ENCODE measurements at places on chromosomes 6 and 20. TPM values are rescaled to one million over a fixed set of nuclear protein-coding genes. Genes with fewer than 3 reads are reported as not detected.

Gene OLIG3
- not detected for total RNA-seq

- peaks cover 49% of the 10 kb centered on the region for H3K4me1 ChIP-seq
- peak overlapping the region; percentile 92 for H3K27ac ChIP-seq
- peak; percentile 83 for DNase-seq
These were observed 114.6 kb upstream of the RIPOR2 start for GRCh38 chr6:25050356-25050755.

DNA sequence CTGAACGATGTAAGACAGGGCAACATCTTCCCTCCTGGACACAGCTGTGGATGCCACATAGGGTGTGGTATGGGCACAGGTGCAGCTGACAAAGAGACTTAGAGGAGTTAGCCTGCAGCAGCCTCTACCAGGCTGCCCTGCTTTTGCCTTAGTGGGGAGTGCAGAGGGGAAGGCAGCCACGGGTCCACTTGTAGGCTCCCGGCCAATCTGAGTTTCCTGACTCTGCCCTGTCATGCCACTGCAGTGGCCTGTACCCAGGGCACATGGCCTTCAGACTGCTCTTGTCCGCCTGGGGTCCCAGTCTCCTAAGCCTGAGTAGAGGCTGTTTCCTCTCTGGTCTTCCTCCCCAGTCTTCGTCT, 17.1 kb upstream of the CST9L start:
- DNase-seq = no peak
- peaks cover 7% of the 10 kb centered on the region for H3K27me3 ChIP-seq
- no peaks in the 10 kb centered on the region for H3K4me1 ChIP-seq
- H3K36me3 ChIP-seq = no peaks in the 10 kb centered on the region

- no peaks in the 10 kb centered on the region for H3K36me3 ChIP-seq
- peaks cover 3% of the 10 kb centered on the region for H3K27me3 ChIP-seq
- no peak overlapping the region for H3K4me3 ChIP-seq
- no peak for DNase-seq
- no peaks in the 10 kb centered on the region for H3K4me1 ChIP-seq
These were observed 24.7 kb upstream of the CD2AP start for GRCh38 chr6:47452899-47453298.

DNA sequence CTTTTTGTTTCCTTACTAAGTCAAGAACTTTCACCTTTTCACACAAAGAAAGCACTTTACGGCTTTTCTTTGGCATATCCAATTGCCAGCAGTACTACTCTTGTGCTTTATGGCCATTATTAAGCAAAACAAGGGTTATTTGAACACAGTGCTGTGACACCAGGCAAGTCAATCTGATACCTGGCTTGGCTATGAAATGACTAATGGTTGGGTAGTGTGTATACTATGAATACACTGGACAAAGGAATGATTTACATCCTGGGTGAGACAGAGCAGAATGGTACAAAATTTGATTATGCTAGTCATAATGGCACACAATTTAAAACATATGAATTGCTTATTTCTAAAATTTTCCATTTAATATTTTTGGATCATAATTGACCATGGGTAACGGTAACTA, 22.1 kb upstream of the ADGRF1 start:
- no peaks in the 10 kb centered on the region for H3K36me3 ChIP-seq
- H3K27ac ChIP-seq = no peak overlapping the region
- H3K27me3 ChIP-seq = no peaks in the 10 kb centered on the region
- DNase-seq = no peak
- H3K4me3 ChIP-seq = no peak overlapping the region

- H3K4me1 ChIP-seq = no peaks in the 10 kb centered on the region
- no peak for DNase-seq
- no peak overlapping the region for H3K27ac ChIP-seq
- no peak overlapping the region for H3K4me3 ChIP-seq
These were observed 87.6 kb downstream of the LINC00237 start for GRCh38 chr20:21018576-21018975.

GRCh38 chr6:168384045-168385036, 56.6 kb upstream of the SMOC2 start:
- no peaks in the 10 kb centered on the region for H3K27me3 ChIP-seq
- DNase-seq = no peak
- no peaks in the 10 kb centered on the region for H3K4me1 ChIP-seq
- H3K27ac ChIP-seq = no peak overlapping the region
